ENCODE measurements at places on chromosomes 2 and 18. TPM values are rescaled to one million over a fixed set of nuclear protein-coding genes. Genes with fewer than 3 reads are reported as not detected.

CWC22 gene
- total RNA-seq: 16.3 TPM

FTCDNL1 gene
- 0.73 TPM for total RNA-seq

ANO7 gene
- total RNA-seq: 0.59 TPM

NXPH2 gene
- total RNA-seq: not detected

GPR45 gene
- total RNA-seq: not detected
